ENCODE measurements at places on chromosomes 7 and 10.

DNA sequence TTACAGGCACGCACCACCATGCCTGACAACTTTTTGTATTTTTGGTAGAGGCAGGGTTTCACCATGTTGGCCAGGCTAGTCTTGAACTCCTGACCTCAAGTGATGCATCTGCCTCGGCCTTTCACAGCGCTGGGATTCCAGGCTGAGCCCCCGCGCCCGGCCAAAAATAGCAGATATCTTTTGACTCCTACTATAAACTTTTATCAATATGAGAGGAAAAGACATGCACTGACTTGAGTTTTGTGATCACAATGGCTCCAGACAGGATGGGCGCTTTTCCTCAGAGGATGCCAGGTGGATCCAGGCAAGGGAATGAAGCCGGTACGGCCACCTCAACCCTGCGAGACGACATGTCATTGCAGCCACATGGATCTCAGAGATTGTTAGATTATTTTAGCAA is 123.9 kb downstream of the DNAJB6 start:
- DNase-seq, result no peak

DNA sequence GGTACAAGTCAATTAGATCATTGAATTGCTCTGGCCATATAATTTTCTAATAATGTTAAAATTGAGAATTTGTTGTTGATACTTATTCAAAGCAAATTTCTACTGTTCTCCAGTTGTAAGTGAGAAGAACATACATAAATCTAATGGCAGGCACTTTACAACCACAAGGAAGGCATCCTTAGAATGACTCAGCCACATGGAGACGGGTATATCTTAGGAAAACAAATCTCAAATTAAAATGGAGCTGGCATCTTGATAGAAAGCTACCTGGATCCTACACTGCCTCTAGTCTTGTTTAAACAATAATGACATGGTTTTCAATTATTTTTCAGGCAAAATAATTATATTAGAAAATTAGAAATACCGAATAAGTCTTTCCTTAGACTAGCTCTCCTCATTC is 1183.7 kb upstream of the SORCS1 start:
- DNase-seq, result no peak

- peak; percentile 2 for DNase-seq
Observed at GRCh38 chr7:27960415-27960814, 220.2 kb downstream of the JAZF1 start.

DNA sequence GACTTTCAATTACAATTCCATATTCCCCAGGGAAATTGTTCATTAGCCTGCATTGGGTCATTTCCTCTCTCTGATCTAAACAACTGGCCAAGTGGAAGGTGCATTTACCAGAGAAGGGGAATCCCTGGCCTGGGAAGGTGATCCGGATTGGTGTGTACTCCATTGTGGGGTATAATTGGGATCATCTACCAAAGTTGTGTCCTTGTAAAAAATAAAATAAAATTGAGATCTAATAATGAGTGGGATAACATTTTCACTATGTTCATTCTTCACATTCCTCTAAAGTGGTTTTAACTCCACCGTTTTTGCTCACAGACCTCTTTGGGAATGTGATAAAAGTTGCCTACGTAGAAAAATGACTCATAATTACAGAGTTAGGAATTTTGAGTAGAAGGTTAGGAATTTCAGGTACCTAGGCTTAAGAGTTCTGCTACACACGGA is 22.8 kb downstream of the ARL5B start:
- DNase-seq, result no peak

- DNase-seq, result no peak
Observed at GRCh38 chr10:24963521-24964041, 11.2 kb upstream of the PRTFDC1 start.

- no peak for DNase-seq
Observed at GRCh38 chr7:75962607-75963380, 31.6 kb downstream of the TMEM120A start.

DNA sequence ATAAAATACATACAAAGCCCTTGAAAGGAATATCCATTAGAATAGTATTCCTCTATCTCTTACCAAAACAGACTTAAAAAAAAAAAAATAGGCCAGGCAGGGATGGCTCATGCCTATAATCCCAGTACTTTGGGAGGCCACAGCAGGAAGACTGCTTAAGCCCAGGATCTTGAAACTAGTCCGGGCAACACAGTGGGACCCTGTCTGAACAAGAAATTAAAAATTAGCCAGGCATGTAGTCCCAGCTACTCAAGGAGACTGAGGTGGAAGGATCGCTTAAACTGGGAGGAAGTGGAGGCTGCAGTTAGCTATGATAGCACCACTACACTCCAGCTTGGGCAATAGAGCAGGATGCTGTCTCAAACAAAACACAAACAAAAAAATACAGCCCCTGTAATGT is 9.6 kb downstream of the PDLIM1 start:
- no peak for DNase-seq

DNA sequence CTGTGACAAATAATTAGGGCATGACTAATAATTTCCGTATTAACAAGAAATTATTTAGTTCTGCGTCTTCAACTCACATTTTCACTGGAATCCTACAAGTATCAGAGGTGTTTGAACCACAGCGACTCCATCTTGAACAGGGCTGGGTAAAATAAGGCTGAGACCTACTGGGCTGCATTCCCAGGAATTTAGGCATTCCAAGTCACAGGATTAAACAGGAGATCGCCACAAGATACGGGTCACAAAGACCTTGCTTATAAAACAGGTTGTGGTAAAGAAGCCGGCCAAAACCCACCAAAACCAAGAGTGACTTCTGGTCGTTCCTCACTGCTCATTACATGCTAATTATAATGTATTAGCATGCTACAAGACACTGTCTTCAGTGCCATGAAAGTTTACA is 14.9 kb upstream of the LANCL2 start:
- DNase-seq, result no peak

DNA sequence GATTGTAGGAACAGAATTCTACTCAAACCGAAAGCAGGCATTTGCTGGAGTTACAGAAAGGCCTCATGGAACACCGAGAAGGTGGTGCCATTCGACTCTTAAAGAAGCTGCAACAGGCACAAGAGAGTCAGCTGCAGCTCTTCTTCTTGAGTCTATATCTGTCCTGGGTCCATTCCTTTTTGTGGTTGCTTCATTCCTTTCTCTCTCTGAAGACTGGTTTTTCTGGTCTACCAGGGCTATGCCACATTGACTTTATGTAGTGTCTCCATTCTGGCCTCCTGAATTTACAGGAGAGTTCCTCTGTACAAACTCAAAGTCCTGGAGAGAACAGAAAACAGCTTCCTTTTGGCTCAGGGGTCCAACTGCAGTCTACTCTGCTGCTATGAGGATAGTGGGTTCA is 132.8 kb downstream of the CFTR start:
- no peak for DNase-seq

GRCh38 chr10:14385596-14386593 is 55.2 kb upstream of the FRMD4A start:
- DNase-seq, result no peak

DNA sequence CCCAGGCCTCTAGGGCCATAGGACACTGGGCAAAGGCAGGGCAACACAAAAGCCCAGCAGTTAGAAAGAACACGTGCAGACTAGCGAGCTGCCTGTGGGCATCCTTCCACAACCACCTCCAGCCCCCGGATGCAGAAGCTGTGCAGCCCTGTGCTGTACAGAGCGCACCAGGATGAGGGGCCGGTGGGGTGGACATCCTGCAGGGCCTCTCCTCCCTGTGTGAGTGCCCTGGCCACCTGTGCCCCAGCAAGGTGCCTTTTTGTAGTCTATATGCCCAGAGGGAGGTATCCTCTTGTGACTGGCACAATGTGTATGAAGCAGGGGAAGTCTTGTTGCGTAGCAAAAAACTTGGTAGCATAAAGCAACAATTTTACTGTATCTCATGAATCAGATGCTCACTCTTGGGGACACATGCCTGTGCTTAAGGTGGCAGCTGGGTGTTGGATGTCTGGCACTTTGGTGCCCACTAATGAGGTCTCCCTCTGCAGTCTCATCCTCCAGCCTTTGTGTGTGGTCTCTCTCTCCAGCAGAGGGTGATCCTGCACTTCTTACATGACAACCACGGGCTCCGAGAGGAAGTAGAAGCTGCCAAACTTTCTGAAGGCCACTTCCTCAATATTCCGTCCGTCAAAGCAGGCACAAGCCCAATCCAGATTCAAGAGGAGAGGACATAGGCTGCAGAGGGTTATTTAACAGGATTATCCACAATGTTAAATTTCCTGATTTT is 8.7 kb downstream of the NCAPG2 start:
- DNase-seq, result peak; percentile 86

GRCh38 chr7:133936074-133936473 is 191.1 kb upstream of the LRGUK start:
- no peak for DNase-seq

GRCh38 chr7:42485301-42485766 is 248.3 kb upstream of the GLI3 start:
- no peak for DNase-seq

DNA sequence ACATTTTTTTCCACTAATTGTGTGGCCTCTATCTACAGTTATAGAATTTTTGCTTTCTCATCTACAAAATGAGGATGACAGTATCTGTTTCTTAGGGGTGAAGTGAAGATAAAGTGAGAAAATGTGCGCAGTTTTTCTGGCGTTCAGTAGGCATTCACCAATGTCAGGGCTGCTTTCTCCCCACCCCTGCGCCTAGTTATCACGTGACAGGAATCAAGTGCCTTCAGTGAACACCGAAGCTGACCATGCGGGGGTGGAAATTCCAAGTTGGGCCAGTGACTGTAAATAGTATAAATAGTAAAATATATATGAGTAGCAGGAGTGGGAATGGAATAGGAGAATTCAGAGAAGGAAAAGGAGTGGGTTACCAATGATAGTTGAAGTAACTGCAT is 77.4 kb downstream of the TAF3 start:
- DNase-seq, result no peak

All from suppressor macrophage (primary cell).